ENCODE measurements at places on chromosomes 16 and 17.

- DNase-seq = no peak
These were observed 13.9 kb downstream of the ITPRIPL2 start for GRCh38 chr16:19127674-19128131.

DNA sequence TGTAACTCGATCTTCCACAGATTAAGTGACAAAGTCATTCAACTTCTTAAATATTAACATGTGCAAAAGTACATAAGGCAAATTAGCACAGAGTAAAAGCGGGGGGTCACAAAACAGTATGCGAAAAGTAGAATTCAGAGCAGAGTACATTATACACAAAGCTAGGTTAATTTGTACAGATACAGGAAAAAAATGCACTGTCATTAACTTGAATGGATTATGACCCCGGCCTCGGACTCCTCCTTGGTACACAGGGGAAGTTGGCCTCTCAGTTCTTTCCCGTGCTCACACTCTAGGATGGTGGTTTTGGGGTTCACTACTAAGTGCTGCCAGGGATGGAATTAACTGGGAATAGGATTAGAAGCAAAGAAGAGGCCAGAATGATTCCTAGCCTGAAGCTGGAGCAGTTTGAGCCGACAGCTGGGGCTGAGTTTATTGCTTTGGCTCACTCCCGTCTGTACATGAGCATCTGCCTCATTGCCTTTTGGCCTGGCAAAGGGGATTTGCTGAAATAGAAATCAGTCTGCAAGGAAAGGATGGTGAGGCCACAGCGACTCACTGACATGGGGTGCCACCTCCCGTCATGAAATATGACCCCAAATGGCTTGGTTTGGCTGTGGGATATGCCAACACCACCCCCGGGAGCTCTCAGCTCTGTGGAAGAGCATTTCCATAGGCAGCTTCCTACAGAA is 23.6 kb downstream of the NTN1 start:
- no peak for DNase-seq

- no peak for DNase-seq
These were observed 69.8 kb downstream of the NT5M start for GRCh38 chr17:17372856-17373520.

DNA sequence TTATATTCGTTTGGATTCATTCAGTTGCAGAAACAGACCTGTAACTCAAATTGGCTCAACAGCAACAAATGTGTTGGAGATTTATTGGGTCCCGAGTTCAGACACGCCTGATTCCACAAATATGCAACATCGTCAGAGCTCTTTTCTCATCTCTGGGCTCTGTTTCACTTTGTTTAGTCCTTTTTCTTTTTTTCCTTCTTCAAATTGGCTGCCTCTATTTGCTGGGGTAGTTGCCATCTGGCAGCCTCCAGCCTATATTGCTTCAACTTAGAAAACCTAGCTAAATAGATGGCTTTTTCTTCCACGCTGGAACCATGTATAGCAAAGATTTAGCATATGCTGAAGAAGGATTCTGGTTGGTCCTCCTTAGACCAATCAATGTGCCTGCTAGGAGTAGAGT is 398.5 kb downstream of the RBFOX1 start:
- DNase-seq = no peak

DNA sequence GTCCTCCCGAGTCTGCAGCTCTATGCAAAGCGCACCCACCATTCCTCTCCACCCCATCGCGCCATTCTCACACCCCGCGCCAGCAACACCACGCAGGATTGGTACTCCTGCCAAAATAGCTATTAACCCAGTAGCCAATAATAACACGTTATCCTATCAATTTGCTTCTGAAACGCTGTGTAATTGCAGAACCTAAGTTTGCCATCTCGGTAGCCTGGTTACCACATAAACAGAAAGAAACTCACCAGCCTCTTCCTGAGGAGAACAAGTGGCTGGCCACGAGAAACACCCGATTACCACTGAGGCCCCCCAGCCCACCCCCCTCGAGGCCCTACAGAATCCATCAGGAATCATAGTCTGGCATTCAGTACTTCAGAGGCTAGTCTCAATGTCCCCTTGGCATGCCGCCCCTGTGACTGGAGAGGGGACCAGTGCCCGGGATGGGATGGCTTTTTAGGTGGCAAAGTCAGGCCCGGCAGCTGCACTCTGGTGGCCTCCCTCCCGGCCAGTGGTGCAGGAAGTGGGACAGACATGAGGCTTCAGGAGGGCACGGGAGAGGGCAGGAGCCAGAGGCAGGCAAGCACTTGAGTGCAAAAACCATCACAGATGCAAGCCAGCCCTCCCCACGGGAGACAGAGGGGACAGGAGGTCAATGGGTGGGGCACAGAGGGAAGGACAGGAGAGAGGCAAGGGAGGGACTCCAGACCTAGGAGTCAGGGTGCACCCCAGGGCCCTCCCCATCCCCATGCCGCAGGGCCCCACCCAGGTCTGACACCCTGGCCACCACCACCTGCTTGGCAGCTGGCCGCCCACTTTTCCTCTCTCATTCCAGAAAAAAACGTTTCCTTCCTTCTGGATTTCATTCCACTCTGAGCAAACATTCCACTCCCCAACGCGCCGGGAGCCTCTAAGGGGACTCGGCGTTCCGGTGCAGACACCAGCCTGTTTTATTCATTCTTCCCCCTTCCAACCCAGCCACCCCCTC is 192.5 kb downstream of the ZNF423 start:
- no peak for DNase-seq

DNA sequence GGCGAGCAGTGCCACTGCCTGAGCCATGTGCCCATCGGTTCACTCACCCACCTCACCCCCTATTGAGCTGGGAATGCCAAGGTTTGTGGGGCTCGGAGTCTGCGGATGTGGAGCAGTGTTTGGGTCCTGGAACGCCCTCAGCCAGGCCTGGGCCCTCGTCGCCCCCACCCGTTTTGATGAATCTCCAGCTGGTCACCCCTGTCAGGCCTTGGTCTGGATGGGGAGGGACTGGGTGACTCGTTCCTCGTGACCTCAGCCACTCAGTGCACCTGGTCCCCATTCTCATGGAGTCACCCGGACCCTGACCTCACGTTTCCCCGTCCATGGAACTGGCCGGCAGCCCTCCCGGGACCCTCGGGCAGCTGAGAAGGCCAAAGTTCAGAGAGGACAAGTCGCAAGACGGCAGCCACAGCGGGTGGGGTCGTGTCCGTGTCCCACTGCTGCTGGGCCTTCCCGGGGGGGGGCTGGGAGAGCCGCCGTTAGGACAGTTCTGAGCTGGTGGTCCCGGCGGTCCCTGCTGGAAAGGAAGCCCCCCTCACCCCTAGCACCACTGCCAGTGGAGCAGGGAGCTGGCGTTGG is 23.2 kb downstream of the GSE1 start:
- no peak for DNase-seq

DNA sequence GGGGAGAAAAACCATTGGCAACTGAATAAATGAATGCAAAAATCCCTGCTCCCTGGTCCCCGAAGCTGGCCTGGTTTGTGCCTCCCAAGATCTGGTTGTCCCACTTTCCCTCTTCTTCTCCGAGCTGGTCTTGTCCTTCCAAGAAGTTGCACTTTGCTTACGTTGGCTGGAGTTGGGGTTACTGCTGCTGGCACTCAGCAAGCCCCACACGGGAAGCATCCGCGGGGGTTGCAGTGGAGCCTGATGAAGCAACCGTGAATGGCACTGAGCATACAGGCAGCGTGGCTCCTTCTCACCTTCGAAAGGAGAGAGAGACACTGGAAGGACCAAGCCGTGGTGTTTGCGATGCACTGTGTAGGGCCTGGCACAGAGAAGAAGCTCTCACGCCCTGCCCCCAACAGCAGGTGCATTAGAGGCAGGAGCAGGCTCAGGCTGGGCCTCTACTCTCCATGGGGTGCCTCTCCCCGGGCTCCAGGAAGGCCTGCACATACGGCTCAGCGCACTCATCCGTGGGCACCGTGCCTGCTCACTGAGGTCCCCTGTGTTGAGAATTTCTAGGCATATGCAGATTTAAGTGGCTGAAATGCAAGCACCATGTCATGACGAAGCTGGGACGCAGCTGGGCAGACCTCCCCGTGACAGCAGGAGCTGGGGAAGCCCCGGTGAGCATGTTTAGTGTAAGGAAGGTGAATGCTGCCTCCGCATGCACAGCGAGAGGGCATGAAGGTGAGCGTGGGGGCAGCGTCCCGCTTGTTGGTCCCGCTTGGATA is 12.1 kb downstream of the CA5A start:
- DNase-seq = no peak

GRCh38 chr17:76153640-76154039 is 12.6 kb upstream of the FOXJ1 start:
- DNase-seq = no peak

DNA sequence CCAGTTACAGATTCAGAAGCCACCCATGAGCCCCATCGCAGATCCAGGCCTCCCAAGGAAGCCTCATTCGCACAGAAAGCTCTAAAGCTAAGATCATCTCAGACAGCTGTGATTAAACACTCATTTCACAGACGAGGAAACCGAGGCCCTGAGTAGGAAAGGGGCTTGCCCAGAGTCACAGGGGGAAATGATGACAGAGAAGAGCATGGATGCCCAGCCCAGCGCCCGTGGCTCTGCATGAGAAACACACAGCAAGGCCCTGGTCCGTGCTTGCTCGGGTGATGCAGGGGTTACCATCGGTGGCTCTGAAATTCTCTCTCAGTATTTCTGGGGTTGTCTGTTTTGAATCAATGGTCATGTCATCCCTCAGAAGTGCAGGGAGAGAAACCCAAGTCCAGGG is 109.6 kb downstream of the C16orf78 start:
- no peak for DNase-seq

DNA sequence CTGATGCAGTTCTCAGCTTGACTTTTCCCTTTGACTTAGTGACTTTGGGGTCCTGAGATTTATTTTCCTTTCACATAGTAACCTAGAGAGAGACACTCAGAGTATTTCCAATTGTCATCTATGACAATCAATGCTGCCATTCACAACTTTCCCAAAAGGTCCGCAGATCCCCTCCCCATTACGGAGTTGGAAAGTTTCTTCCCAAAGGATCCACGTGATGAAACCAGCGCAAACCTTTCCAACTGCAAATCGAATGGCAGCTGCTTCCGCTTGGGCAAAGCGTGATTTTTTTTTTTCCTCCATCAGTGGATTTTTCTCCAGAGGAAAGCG is 538 bp upstream of the FCSK start:
- DNase-seq = no peak

DNA sequence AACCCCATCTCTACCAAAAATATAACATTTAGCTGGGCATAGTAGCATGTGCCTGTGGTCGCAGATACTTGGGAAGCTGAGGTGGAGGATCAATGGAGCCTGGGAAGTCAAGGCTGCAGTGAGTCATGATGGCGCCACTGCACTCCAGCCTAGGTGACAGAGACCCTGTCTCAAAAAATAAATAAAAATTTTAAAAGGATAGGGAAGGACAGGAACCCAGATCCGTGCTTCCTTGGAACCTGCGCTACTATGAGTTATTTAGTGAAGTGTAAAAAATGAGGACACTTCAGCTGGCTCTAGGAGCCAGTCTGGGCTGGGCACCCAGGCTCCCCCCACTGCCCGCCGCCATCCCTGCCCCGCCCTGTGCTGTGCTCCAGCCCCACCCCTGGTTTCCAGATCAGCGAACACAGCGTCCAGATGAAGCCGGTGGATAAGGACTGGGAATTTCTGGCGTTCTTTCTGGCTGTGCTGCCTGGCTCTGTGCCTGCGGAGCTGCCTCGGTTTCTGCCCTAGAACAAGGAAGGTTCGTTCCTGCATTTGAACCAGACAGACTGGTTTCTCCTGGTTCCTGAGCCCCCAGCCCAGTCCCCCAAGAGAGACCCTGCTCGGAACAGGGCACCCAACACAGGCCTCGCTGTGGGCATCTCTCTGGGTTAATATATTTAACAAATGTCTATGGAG is 18.5 kb downstream of the PLLP start:
- DNase-seq = no peak

GRCh38 chr17:80618304-80618703 is 73.7 kb downstream of the RPTOR start:
- no peak for DNase-seq

DNA sequence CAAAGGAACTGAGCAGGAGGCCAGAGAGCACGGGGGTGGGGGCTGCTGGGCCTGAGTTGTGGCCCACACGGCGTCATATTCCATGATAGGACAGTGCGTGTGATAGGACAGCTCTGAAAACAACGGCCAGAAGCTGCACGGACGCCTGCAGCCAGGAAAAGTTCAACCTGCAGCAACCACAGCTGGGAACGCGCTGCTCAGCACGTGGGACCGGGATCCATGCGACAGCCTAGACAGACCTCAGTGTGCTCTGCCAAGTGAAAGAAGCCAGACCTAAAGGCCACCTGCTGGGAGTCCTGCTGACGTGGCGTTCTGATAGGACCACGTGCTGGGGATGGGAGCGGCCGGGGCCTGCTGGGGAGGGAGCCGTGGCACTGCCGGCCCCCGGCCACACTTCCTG is 21.6 kb downstream of the CTU2 start:
- DNase-seq = no peak

DNA sequence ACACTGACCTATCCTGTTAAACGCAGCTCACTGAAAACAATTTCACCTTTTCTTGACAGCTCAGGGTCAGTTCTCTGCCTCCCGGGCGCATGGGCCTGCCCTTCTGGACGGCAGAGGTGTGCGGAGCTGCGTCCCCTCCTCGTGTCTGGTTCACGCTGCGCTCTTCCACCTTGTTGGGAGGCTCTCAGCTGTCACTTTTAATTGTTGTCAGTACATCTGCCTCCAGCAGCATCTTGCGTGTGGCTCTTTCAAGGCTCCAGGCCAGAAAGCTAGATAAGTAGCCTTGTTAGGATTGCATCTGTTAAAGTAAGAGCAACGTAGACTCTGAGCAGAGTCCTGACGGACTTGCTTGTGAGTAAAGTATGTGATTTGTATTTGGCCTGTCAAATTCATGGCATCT is 59.4 kb downstream of the MGAT5B start:
- no peak for DNase-seq

DNA sequence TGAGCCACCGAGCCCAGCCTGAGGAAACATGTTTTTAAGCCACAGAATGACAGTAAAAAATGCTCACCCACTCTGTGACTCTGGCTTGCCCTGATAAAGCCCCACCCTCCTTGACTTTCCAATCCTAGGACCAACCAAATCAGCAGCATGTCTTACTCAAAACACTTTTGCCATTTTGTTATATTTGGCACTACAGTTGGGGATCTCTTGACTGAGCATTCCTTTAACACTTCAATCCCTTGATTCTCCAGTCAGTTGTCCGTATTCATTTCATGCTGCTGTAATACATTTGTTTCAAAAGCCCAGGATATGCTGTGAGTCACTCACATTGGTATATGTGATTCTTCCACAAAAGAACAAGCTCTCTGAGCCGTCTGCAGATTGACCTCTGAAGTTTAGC is 8.2 kb downstream of the MYH3 start:
- DNase-seq = no peak

- no peak for DNase-seq
These were observed 38.4 kb downstream of the BPTF start for GRCh38 chr17:67863624-67864247.

GRCh38 chr16:85448557-85449190 is 164.4 kb upstream of the GSE1 start:
- DNase-seq = no peak
